Endothelial cell of umbilical vein (primary cell): ENCODE measurements at places on chromosomes 7 and 10. TPM values are rescaled to one million over a fixed set of nuclear protein-coding genes. Genes with fewer than 3 reads are reported as not detected.

Gene COL28A1
- not detected in 2 replicates for total RNA-seq

Gene MSANTD7
- 13.1 and 13.6 TPM in 2 replicates for total RNA-seq

Gene CHST15
- 23.1 and 29.2 TPM in 2 replicates for total RNA-seq

Gene MKI67
- total RNA-seq, result 101 and 125 TPM in 2 replicates

Gene SPDYE11
- not detected in 2 replicates for total RNA-seq

Gene LRGUK
- total RNA-seq, result 0.11 TPM in 1 of 2 replicates, not detected in the other
